Karpas-422 (cell line): ENCODE measurements at places on chromosomes 7 and 10. TPM values are rescaled to one million over a fixed set of nuclear protein-coding genes. Genes with fewer than 3 reads are reported as not detected.

Gene CADPS2
- not detected in 2 replicates for total RNA-seq

Gene SEPTIN7
- 125 and 263 TPM in 2 replicates for total RNA-seq

Gene IRF5
- 7.8 and 11.5 TPM in 2 replicates for total RNA-seq

GRCh38 chr7:36726806-36727503 is 2.7 kb upstream of the AOAH start:
- DNase-seq: no peak

DNA sequence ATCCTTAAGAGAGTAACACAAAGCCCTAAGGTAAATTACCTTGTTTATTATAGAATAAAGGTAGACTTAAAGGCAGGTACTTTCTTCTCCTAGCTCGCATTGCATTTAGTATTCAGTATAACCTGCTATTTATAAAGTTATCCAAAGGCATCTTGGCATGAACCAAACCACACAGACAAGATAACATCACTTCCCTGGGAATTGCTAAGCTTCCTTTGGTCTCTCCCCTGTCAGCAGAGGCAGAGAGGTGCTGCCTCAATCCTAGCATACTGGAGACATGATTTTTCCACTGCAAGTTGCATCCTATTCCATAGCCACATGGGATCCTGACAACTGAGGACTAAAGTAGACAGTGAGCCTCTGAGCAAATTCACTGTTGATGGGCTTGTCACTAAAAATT is 101.7 kb upstream of the IL6 start:
- DNase-seq: no peak

GRCh38 chr10:75598998-75599397 is 167.6 kb downstream of the LRMDA start:
- DNase-seq: no peak

DNA sequence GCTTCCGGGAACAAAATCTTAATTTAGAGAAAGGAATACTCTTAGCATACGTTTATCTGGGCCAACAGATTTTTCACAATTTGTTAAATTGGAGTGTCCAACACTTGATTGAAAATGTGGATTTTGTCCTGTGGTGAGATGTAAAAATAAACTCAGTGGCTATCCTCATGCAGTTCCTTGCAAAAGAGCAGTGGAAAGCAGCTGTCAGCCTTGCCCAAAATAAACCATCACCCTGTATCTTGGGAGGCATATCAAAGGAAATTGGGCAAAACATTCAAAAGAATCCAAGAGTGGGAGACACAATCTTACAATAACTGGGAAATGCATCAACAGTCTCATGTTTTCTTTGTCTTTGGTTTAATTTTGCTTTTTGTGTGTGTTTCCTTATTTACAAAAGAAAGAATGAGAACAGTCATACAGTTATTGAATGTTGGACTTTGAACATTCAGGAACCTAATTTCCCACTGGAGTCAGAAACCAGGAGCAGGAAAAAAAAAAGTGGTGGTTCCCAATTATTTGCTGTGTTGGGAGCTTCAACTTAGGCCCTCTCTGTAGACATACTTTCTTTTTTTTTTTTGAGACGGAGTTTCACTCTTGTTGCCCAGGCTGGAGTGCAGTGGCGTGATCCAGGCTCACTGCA is 44.4 kb upstream of the DGKI start:
- DNase-seq: no peak

Gene CYP2C9
- not detected in 2 replicates for total RNA-seq

Gene PTF1A
- total RNA-seq: not detected in 2 replicates

Gene RHOBTB1
- not detected in 2 replicates for total RNA-seq

Gene AS3MT
- total RNA-seq: not detected in 2 replicates

Gene C10orf71
- not detected in 2 replicates for total RNA-seq

DNA sequence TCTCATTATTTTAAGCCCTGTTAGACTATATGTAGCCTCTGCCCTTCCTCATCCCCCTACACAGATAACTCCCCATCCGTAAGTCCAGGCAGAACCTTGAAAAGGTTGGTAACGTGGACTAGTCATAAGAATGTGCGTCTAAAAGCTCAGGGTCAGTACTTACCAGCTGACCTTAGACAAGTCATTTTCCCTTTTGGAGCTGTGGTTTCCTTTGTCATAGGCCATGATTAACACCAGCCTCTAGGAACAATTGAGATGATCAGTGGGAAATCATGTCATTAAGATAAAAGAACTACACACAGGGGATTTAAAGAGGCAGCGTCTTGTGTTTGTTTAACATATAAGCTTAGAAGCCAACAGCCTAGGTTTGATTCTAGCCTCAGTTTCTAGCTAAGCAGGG is 6.9 kb upstream of the UNC5B start:
- DNase-seq: no peak

DNA sequence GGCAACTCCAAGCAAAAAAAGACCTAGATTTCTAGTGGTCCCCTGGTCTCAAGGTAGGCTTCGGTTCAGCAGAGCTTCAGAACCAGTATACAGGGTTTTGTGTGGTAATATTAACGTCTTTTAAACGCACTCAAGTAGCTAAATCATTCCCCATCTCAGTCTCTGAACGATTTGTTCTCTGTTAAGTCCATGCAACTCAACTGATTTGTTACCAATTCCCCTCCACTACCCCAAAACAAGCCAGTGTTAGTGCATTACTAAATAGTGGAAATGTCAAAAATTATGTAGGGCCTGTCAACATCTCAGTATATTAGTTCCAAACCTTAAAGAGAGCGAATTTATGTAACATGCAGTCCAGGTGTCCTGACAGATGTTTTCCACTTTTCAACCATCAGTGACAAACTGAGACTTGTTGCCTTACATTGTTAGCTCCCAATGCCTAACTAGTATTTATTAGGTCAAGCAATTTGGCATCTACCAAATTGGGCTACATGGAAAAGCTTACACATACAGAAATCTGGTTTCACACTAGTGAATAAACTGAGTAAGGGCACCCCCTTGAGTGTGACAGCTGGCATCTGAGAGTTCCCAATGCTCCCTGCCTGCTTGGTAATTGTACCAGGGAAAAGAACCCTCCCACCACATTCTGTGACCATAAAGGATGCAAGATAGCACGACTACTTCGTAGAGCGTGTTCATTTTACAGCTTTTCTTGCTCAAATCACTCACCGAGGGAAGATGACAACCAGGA is 12.2 kb downstream of the HNRNPA2B1 start:
- peak; percentile 58 for DNase-seq

DNA sequence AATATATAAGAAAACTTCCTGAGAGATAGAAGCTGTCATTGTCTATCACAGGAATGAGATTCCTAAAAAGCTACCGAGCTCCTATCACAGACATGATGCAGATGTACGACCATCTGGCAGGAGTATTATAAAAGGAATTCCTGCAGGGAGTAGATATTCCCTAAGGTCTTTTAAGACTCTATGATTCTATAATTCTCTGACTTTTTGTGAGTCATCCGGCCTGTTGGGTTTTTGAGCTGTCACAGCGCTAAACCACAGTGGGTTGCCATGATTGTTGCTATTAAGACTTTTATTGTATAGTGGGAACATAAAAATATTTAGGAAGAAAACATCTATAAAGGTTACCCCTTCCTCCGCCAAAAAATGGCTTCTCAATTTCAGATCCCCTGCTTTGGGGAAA is 223.4 kb downstream of the BMPER start:
- no peak for DNase-seq

DNA sequence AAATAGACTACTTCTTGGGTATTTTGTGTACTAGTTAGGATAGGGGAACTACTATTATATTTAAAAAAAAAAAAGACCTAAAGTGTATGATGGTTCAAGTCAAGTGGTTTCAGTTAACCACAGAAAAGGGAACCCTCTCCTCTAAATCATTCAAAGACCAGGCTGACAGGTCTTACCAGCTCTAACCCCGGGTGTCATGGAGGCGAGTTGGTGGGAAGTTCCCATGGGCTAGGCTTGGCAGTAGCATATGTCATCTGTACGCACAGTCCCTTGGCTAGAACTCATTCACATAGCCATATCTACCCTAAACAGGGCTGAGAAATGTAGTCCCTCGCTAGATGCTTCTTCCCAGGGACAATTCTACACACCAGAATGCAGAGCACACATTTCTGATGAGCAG is 37.7 kb upstream of the KCNMA1 start:
- DNase-seq: no peak

DNA sequence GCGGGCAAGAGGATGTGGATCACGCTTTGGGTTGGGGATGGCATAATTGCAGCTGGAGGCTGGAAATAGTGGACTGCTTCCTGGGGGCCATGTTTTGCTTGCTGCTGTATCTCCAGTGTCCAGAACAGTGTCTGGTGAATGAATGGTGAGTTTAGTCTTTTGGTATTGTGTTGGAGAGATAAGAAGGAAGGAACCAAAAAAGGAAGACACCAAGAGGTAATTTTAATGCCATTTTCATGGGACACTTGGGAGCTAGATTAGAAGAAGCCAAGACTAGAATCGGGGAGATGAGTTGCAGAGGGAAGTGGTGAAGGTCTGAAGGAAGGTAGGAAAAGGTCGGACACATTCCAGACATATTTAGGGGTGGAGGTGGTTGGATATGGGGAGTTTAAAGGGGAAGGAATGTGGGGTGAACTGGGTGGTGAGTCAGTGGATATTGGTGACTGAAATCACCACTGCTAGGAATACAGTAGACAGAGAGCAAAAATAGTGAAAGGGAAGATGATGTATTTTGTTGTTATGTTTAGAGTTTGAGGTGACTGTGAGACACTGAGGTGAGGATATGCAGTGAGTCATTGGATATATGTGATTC is 76.7 kb downstream of the CCNY start:
- DNase-seq: no peak

Gene RAMP3
- not detected in 2 replicates for total RNA-seq

DNA sequence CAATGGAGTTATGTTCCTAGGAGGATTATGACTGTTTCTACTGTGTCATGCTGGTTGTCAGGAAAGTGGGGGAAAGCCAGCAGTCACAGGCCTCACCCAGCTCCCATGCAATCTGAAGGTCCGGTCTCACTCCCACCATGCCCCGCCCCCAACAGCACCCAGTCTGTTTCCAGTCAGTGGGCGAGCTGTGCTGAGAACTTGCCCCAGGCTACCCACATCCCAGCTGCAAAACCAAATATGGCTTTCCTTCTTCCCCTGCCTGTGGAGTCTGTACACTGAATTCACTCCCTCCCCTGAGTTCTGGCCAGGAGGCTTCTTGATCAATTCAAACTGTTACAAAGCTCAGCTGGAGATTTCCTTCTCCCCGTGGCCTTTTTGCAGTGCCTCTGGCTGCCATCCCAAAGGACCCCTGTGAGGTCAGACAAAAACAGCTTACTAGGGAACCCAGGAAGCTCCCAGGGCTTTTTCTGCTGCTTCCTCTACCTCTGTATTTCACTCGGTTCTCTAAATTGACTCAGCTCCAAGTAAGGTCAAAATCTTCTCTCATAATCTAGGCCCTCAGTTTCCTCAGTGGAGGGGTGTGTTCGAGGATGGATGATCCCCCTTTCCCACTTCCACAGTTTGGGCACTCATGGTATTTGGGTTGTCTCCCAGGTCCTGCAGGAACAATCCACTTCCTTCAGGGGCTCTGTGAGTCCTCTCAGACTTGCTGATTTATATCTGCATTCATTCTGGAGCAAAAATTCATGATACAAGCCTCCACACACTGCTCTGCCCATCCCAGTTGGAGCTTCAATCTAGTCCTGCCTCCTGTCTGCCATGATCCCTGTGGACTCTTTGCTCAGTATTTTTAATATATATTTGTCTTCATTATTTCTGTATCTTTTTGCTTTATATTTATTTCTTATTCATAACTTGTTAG is 205.5 kb downstream of the SEMA3D start:
- DNase-seq: no peak

DNA sequence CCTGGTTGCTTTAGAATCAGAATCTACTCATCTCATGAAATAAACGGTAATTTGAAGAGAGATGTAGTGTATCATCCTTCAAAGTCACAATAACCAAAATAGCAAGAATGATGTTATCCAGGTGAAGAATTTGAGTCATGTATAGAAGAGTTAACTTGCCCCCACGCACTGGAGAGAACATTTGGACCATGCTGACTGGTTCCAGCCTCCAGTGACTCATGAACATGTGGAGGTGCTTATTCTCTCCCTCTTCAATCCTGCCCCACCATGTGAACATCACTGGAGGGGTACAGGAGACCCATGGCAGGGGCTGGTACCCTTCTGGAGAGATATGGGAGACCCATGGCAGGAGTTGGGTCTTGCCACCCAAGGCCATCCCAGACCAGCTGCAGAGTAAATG is 427.8 kb downstream of the CALN1 start:
- no peak for DNase-seq

- DNase-seq: peak; percentile 40
Observed at GRCh38 chr10:34759161-34759836, 55.8 kb downstream of the PARD3 start.

DNA sequence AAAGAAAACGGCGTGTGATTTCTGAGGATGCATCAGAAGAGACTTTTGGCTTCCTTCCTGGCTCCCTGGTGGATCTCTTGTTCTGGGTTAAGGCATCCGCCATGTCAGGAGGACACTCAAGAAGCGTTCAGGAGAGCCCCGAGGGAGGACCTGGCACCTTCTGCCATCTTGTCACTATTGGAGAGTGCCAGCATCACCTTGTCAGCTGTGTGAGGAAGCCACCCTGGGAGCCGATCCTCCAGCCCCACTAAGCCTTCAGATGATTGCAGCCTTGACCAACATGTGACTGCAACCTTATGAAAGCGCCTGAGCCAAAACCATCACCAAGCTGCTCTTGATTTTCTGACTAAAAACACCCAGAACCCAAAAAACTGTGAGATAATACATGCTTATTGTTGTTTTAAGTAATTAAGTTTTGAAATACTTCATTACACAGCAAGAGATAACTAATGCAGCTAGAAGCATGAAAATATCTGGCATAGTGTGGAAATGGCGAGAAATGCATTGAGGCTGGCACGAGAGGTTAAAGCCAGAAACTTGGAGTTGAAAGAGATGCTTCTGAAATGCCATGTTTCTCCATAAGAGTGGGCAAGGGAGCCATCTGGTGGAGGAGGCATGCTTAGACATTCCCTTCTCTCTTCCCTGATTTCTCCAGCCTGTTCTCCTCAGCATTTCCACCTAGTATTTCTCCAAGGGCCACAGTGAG is 5.4 kb upstream of the ZFYVE27 start:
- peak; percentile 65 for DNase-seq

DNA sequence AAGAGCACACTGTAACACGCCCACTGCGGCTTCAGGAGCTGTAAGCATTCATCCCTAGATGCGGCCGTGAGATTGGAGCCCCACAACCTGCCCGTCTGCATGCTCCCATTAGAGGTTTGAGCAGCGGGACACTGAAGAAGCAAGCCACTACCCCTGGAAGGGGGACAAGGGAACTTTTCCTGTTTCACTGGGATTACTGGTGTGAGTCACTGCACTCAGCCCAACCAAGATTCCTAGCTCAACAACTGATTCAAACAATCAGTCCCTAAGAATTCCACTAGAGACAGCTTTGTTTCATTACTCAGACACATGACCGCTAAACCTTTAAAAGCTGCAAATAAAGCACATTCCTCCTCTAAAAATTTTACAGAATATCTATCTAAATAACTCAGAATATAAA is 69.8 kb downstream of the ORC5 start:
- no peak for DNase-seq
